A549 treated with AZD2906 at 1 μM for 4 hours (cell line): ENCODE measurements at places on chromosomes 2 and 18. TPM values are rescaled to one million over a fixed set of nuclear protein-coding genes. Genes with fewer than 3 reads are reported as not detected.

The ASPRV1 gene
- 0.20 to 0.38 TPM (median 0.25 TPM) in 5 replicates for total RNA-seq

The ATIC gene
- total RNA-seq: 197 to 212 TPM (median 202 TPM) in 5 replicates

The KCNG2 gene
- total RNA-seq: 0.06 TPM in 2 of 5 replicates, not detected in the others

The ACMSD gene
- total RNA-seq: not detected in 5 replicates

The POTEF gene
- not detected in 5 replicates for total RNA-seq

The EPB41L3 gene
- total RNA-seq: 0.02 to 0.43 TPM (median 0.17 TPM) in 5 replicates

The LNPK gene
- total RNA-seq: 10.8 to 15.0 TPM (median 12.9 TPM) in 5 replicates

The CRACDL gene
- 3.4 to 4.6 TPM (median 3.7 TPM) in 5 replicates for total RNA-seq

The CYP27C1 gene
- 3.0 to 3.9 TPM (median 3.5 TPM) in 5 replicates for total RNA-seq
